ENCODE measurements at places on chromosomes 12 and 14. TPM values are rescaled to one million over a fixed set of nuclear protein-coding genes. Genes with fewer than 3 reads are reported as not detected.

DNA sequence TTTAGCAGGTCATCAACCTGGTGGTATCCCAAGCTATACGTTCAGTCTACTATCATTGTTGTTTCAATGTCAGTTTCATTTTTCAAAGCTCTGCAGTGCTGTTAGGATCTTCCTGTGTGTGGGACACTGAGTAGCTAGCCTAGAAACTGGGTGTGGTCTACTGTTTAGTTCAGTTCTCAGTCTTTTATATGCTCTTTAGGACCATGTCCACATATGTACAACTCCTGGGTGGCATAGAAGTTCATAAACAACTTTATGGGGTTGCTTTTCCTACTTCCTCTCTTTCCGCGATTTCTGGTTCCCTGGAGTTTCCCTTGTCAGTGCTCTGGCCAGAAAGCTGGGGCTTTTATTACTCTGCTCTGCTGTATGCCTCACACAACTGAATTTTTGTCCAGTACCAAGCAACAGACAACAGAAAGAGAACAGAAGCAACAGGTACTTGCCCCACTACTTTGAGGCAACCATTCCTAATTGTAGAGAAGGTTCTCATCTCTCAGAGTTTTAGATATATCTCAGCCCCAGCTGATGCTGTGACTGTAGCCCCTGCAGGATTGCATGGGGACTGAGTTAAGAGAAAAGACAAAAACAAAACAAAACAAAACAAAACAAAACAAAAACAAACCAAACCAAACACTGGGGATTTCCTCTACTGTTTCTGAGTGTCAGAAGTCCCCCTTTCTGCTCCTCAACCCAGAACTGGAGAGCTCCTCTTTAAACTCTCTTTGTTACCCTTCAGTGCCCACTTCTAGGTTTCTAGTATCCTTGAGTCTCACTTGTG lies 30.3 kb downstream of the MIS18BP1 start:
- DNase-seq: no peak

The HCAR1 gene
- not detected for total RNA-seq

DNA sequence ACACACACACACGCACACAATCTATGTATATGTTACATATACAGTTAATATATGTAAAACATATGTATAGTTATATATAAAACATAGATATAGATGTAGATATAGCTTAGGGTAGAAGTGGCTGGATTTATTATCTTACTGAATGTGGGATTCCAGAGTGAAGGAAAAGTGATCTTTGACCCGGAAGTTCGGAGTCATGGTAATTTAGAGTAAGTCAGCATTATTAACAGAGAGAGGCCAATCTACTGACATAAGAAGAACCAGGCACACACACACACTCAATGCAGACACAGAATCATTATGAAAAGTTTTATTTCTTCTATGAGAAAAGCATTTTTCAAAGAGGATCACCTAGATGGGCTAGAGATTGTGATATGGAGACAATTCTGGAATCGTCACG lies 384.2 kb upstream of the NOVA1 start:
- DNase-seq: no peak

The GALNT8 gene
- not detected for total RNA-seq

DNA sequence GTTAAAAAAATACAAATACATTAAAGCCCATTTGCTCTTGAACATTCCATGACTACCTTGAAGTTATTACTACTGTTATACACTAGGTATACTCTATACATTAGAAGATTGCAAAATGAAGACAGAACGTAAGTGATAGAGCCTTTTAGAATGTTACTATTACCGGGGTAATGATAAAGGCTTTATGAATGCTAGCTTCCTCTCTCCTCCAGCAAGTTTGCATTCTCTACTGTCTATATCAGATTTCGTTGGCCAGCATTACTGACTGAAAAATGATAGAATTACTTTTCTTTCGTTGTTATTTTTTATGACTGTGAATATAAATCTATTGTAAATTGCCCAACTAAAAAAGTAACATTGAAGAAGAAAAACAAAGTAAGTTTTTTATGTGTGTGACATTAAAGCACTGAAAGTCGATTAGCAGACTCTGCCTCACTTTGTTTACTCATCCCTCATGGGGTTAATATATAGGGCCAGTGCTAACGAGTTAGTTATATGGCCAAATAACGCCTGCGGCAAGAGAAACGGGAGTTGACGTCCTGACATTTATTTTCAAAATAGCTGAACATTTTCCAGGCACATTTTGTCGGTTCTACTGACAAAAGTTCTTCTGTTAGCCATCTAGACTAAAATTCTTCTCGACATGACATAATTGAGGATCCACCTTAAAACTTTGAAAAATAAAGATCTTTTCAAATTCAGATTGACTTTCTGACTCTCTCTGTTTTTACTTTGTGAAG lies 163.8 kb upstream of the KITLG start:
- DNase-seq: no peak

GRCh38 chr14:68467425-68467824 lies 325.4 kb downstream of the ZFP36L1 start:
- DNase-seq: no peak

GRCh38 chr14:59305231-59305630 lies 116.8 kb downstream of the DAAM1 start:
- DNase-seq: no peak

- no peak for DNase-seq
Observed at GRCh38 chr12:28498850-28499249, 308.6 kb downstream of the CCDC91 start.

The CYP27B1 gene
- total RNA-seq: 0.45 TPM

GRCh38 chr12:5187136-5187535 lies 143.5 kb downstream of the KCNA5 start:
- DNase-seq: no peak

DNA sequence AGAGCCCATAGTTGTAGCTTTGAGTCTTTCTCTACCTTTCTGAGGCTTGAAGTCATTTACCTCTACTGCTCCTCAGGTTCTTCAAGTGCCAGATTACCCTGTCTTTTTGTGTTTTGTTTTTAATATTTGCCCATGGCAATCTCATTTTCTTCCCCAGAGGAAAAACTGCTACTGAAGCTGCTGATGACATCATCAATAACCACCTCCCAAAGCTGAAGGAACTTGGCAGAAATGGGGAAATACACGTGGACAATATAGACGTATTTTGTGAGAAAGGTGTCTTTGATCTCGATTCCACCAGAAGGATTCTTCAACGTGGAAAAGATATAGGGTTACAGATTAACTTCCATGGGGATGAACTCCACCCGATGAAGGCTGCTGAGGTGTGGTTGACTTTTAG lies 17.1 kb downstream of the AMDHD1 start:
- DNase-seq: no peak

DNA sequence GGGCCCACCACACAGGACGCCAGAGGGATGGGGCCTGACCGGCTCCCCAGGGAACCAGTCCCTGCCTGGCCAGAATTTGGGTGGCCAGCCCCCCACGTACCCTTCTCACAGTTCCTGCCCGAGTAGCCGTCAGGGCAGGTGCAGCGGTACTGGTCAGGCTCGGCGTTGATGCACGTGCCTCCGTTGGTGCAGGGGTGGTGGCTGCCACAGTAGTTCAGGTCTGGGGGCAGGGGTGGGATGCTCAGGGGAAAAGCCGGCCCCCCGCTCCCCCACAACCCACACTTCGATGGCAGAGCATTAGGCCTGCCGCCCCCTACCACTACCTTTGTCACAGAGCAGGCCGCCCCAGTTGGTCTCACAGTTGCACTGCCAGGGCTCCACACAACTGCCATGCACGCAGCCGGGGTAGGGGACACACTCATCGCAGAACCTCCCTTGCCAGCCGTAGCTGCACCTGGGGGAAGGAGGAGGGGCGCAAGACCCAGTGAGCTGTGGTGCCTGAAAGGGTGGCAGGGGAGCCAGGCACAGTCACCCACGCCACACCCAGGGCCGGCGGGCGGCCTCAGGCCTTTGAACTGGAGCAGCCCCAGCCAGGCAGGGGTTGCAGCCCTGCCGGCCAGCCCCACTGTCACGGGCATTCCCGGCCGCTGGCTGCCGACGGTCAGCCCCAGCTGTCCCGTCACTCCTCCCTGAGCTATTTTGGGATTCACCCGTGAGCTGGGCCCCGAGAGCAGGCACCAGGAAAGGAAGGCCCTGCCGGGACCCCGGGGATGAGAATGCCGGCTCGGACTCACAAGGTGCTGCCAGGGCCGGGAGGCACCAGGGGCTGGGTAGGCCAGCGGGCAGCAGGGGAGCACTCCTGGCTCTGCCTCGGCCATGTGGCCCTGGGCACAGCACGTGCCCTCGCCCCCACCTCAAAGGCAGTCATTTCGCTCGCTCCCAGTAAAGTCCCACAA lies 16.5 kb downstream of the JAG2 start:
- DNase-seq: no peak

The C12orf54 gene
- total RNA-seq: not detected

DNA sequence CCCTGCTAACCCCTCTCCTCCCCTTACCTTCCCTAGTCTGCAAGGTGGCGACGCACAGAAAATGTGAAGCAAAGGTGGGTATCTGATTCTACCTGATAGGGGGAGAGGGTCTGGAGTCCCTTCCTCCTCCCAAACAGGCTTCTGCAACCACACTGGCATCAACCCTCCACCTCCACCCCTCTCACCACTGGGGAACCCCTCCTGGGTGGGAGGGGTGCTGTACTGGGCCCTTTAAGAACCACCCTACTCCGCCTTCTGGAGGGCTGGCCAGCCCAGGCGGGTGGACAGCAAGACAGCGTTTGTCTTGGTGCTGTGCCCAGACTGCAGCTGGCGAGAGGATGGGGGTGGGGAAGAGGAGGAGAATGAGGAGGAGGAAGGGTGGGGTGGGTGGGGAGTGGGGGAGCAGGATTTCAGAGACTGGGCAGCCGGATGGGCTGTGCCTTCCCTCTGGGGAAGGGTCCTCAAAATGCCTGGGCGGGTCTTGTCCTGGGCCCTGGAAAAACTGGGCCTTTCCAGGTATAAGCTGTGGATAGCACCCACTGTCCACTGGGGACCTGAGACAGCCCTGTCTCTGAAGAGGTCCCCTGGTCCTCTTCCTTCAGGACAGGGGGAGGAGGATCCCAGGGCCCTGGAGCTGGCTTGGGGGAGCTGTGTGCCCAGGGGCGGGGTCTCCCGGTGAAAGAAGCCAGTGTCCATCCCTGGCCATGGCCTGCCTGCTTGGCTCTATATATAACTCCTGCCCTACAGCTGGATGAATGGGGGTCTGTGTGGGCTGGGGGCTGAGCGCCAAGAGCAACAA lies 2.8 kb downstream of the TNS2 start:
- DNase-seq: peak; percentile 95

GRCh38 chr12:64395739-64396138 lies 5.2 kb upstream of the C12orf56 start:
- DNase-seq: no peak

- DNase-seq: no peak
Observed at GRCh38 chr14:86675059-86675458, 1145.1 kb downstream of the FLRT2 start.

The DHRS2 gene
- total RNA-seq: 6.2 TPM

The SLC6A15 gene
- 0.25 TPM for total RNA-seq

All from left lobe of liver (tissue), 2 donors.